Hypothalamus (tissue), 51 donors: ENCODE measurements at places on chromosomes 4 and X.

- DNase-seq = no peak
Observed at GRCh38 chr4:186416451-186417060, 138.8 kb downstream of the MTNR1A start.

- DNase-seq = no peak
Observed at GRCh38 chrX:43627147-43627546, 29.0 kb upstream of the MAOA start.

DNA sequence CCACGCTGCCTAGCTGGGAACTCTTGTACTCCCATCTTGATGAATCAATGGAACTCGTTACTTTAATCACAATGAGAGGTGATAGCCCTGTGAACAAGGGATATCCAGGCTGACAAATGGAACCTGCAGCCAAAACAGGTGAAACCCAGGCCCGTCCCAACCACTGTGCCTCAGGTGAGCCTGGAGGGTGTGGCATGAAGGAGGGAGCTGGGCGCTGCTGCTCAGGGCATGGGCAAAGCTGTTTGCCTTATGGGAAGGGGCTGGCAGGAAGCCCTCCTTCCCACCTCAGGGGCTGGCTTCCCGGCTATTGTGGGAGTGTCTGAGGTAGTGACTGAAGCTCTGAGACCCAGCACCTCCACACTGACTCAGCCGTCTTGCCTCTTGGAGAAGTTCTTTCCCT is 209.4 kb upstream of the ATP6AP2 start:
- no peak for DNase-seq

- no peak for DNase-seq
Observed at GRCh38 chrX:19555683-19556082, 40.4 kb upstream of the MAP3K15 start.

DNA sequence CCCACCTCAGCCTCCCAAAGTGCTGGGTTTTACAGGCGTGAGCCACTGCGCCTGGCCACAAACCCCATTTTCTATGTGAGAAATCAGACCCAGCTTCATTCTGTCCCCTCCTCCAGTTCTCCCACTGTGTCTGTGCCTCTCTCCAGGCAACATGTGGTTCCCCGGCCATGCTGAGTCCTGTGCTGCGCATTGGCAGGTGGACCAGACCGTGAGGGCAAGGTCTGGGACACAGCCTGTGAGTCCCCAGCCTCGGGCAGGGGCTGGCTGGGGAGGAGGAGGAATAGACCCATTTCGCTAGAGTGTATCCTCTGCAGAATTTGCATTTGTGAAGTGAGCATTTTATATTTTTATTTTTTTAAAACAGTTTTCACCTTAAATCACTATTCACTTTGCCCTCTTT is 21.5 kb upstream of the CLDN24 start:
- DNase-seq = no peak

GRCh38 chrX:50671661-50672060 is 142.3 kb downstream of the SHROOM4 start:
- no peak for DNase-seq

GRCh38 chr4:105060628-105061027 is 86.0 kb upstream of the TET2 start:
- DNase-seq = no peak

- no peak for DNase-seq
Observed at GRCh38 chr4:2855584-2855983, 11.9 kb downstream of the ADD1 start.

GRCh38 chrX:86604607-86605006 is 456.4 kb downstream of the DACH2 start:
- no peak for DNase-seq

GRCh38 chr4:140106289-140106844 is 47.6 kb downstream of the MAML3 start:
- DNase-seq = no peak

GRCh38 chrX:11540532-11541377 is 125.0 kb downstream of the ARHGAP6 start:
- DNase-seq = no peak

GRCh38 chr4:176186067-176186466 is 9.3 kb downstream of the SPATA4 start:
- DNase-seq = no peak

GRCh38 chr4:143512978-143513313 is 556 bp upstream of the SMARCA5 start:
- DNase-seq = no peak

- no peak for DNase-seq
Observed at GRCh38 chr4:140704392-140704960, 51.7 kb downstream of the TBC1D9 start.

GRCh38 chr4:37584071-37584470 is 102.1 kb downstream of the RELL1 start:
- no peak for DNase-seq

DNA sequence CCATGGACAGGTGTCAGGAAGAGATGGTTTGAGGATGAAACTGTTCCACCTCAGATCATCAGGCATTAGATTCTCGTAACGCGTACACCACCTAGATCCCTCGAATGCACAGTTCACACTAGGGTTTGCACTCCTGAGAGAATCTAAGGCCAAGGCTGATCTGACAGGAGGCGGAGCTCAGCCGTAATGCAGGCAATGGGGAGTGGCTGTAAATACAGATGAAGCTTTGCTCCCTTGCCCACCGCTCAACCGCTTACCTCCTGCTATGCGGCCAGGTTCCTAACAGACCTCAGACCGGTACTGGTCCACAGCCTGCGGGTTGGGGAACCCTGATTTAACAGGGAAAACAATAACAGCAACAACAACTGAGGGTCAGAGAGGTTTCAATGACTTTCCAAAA is 2.0 kb upstream of the TEC start:
- DNase-seq = no peak

DNA sequence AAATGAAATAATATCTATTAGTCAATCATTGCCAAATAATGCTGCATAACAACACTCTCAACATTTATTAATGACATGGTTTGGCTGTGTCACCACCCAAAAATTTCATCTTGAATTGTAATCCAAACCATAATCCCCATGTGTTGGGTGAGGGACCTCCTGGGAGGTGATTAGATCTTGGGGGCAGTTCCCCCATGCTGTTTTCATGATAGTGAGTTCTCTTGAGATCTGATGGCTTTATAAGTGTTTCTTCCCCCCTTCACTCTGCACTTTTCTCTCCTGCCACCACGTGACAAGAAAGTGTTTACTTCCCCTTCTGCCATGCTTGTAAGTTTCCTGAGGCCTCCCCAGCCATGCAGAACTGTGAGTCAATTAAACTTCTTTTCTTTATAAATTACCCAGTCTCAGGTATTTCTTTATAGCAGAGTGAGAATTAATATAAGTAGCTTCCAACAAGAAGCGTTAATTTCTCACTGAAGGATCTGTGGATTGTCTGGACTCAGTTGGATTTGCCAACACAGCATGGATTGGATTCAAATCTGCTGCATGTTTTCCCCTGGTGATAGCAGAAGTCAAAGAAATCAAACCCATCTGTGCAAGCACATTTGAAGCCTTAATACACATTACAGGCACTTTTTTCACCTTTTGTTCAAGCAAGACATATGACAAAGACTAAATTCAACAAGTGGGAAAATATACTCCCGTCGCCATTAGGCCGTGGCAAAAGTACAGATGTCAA is 216.6 kb downstream of the PDGFC start:
- DNase-seq = no peak

DNA sequence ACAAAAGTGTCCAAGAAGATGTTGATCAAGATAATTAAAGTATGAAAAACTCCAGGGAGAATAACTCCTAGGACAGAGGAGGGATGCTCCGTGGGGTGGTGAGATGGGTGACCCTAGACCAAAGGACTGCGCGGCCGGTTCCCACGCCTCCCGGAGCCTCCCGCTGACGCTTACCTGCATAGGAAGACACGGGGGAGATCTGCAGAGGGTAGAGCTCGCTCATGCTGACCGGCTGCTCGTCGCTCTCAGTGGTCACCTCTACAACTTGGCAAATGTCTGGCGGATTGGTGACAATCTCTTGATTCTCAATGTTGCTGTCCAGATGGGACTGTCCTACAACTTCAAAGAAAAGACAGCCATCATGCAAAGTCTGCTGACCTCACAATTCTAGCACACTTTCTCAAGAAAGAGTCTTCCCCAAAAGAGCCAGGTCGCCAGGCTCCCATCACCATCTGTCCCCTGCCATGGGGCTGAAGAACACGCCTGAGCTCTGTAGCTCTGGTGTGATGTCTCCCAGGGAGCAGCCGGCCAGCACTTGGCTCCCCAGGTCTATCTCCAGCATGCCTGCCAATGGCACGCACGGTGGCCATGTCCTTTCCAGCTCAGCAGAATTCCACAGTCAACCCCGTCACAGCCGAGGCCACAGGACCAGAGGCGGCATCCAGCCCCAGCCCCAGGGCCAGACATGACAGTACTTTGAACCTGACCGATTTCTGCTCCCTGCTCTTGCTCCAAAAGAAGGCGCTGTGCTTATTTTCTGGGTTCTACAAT is 75.4 kb downstream of the IRF2 start:
- DNase-seq = no peak

DNA sequence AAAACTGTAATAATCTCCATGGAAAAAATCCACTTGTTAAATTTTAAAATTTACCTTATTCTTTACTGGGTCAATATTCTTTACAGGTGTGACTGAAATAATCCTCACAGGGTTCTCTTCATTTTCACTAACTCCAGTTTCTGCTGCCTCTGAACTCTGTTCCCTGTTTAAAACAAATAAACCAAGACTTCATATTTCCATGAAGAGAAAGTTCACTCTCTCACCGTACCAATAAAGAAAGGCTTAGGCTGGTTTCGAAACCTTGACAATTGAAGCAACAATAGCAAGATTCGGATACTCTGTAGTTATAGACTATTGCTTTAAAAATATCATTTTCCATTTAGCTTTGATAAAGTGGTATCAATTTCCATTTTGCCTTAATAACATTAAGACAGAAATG is 135.8 kb downstream of the PDS5A start:
- DNase-seq = no peak

DNA sequence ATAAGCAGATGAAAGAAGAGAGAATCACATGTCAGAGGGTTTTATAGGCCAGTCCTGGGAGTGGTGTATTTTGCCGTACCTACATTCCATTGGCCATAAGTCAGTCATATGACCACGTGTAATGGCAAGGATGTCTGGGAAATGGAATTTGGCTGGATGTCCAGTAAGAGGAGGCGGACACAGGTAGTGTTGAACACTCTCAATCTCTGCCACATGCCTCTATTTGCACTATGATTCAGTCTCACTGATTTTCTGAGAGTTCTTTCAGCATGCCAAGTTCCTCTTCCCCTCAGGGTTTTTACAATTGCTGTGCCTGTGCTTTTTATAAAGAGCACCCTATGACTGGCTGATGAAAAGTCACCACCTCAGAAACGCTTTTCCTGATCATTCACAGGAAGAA is 164.2 kb upstream of the GPR101 start:
- DNase-seq = no peak

DNA sequence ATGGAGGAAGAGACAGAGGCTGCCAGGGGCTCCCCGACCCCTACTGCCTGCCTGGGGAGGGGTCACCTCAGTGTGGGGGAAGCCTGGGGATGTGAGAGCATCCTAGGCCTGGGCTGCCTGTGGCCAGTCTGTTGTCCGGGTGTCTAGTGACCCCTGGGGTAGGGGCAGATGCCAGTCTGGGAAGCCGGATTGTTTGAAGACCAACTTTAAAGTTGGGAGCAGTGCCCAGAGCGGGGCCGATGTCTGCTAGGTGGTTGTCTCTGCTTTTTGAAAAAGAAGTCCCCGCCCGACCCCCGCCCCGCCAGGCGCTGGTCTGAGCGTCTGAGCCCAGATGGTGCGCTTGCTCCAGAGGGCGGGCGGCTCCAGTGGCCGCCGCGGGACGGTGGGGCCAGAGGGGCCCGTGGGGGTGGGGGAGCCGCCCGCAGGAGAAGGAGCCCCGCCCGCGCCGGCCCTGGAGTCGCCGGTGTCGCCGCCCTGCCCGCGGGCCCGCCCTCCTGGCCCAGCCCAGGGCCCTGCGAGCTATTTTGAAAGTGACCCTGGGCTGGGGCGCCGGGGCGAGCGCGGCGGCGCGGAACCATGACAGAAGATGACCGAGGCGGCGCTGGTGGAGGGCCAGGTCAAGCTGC is at the start of gene DOK7:
DOK7 (plus strand) TSS at position 517 of the 626 bp plus-strand sequence; CDS start at position 587, 70 bp downstream.
- no peak for DNase-seq

GRCh38 chr4:42531341-42532030 is 125.4 kb downstream of the ATP8A1 start:
- no peak for DNase-seq

- DNase-seq = no peak
Observed at GRCh38 chr4:1446502-1447386, 40.5 kb upstream of the NKX1-1 start.

DNA sequence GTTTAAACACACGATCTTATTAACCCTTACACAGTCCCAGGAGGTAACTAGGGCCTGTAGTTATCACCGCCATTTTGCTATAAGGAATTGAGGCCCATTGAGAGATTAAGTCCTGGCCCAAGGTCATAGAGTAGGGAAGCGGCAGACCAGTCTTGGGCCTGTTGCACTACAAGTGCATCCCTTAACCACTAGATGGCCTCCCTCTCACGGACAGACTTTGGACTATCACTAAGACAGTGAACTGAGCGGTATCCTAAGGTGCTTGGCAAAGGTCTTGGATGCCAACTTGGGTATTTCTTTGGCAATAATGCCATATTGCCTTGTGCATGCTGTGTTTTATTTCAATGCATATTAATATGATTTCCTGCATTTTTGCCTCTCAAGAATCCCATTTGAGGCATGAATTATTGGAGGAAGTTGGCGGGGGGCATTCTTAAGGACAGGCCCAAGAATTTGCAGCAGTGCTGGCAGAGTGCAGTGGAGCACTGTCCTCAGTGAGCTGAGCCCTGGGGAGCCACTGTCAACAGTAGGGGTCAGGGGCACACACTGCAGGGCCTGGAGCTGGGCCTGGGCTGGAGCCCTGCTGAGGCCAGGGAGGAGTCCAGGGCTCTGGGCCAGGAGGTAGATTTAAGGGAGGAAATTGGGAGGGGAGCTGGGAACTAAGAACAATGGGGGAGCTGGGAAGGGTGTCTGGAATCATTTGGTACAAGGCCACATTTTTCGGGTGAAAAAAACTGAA is 147.4 kb downstream of the SMIM20 start:
- no peak for DNase-seq

- no peak for DNase-seq
Observed at GRCh38 chr4:147644471-147644870, 27.3 kb downstream of the TMEM184C start.

- no peak for DNase-seq
Observed at GRCh38 chr4:136900696-136901095, 631.6 kb downstream of the PCDH18 start.

GRCh38 chrX:54891573-54891972 is 29.1 kb upstream of the TRO start:
- no peak for DNase-seq

GRCh38 chrX:123308658-123309057 is 124.6 kb downstream of the GRIA3 start:
- DNase-seq = no peak

DNA sequence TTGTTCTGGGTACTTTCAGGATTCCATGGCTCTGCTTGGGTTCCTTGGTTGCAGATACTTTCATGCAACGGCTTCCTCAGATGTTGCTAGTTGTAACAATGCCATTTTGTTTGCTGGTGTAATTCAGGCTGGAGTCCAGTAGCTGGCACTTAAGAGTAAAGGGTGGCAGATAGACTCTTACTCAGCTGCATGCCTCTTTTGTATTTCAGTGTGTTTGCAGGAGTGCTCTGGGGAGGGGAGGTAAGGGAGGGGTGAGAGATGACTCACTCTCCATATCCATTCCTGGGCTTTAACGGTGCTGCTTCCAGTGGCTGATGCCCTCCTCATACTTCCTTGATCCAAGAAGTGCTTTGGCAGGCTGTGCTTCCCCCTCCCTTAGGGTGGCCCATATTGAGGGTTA is 155.2 kb downstream of the ZNF330 start:
- no peak for DNase-seq

GRCh38 chr4:17103231-17103630 is 204.8 kb upstream of the LDB2 start:
- no peak for DNase-seq

GRCh38 chr4:183887351-183887750 is 17.8 kb upstream of the STOX2 start:
- no peak for DNase-seq

- DNase-seq = no peak
Observed at GRCh38 chrX:72051589-72051988, 80.1 kb downstream of the RTL5 start.
